Panc1 (cell line): ENCODE measurements at places on chromosomes 2 and 18. TPM values are rescaled to one million over a fixed set of nuclear protein-coding genes. Genes with fewer than 3 reads are reported as not detected.

- DNase-seq = no peak
- H3K27ac ChIP-seq = no peak overlapping the region
- no peaks in the 10 kb centered on the region for H3K27me3 ChIP-seq
- H3K36me3 ChIP-seq = no peaks in the 10 kb centered on the region; the same call in 1 of the 2 replicates
- H3K4me3 ChIP-seq = peak overlapping the region; percentile 72
Measured at GRCh38 chr2:64990876-64991275, 1.7 kb downstream of the SLC1A4 start.

- H3K4me1 ChIP-seq = no peaks in the 10 kb centered on the region
- no peak overlapping the region for H3K4me3 ChIP-seq
- no peak overlapping the region for H3K27ac ChIP-seq
- no peaks in the 10 kb centered on the region for H3K36me3 ChIP-seq
- H3K27me3 ChIP-seq = no peaks in the 10 kb centered on the region; the same call in none of the 2 replicates
- DNase-seq = no peak
Measured at GRCh38 chr2:66237803-66238379, 197.0 kb upstream of the MEIS1 start.

DNA sequence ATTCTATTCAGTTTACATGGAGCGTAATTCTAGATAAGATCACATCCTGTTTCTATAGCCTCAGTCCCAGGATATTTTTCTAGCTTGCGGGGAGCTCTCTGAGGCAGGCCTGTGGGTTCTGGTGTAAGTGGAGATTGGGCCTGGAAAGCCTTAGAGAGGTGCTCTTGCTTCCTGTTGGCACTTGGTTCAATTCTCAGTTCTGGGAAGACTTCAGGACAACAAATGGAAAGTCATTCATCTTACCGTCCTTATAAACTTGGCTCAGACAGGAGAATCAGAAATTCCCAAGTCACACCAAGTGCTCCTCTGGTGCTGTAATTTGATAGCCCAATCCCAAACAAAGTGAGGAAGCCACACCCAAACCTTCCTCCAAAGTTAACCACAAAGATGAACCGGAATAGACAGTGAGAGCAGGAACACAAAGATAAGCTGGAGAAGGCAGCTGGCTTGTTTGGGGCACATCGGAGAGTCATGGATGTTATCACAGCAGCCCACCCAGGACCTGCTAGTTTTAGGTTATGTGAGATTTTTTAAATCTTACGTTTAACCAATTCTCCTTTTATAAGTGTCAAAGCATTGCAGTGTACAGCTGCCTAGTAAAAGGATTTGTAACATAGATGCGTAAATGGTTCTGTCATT, 144.3 kb upstream of the MAP3K20 start:
- no peaks in the 10 kb centered on the region for H3K36me3 ChIP-seq
- no peak overlapping the region for H3K4me3 ChIP-seq
- H3K27ac ChIP-seq = no peak overlapping the region
- no peak for DNase-seq
- peaks cover 4% of the 10 kb centered on the region; the same call in 1 of the 2 replicates for H3K4me1 ChIP-seq

GRCh38 chr2:9918275-9918674, 33.2 kb upstream of the GRHL1 start:
- peaks cover 30% of the 10 kb centered on the region for H3K36me3 ChIP-seq
- H3K4me3 ChIP-seq = no peak overlapping the region
- DNase-seq = no peak

GRCh38 chr2:158845859-158846258, 50.7 kb downstream of the DAPL1 start:
- H3K4me3 ChIP-seq = no peak overlapping the region
- peaks cover 7% of the 10 kb centered on the region for H3K27me3 ChIP-seq
- DNase-seq = no peak
- no peak overlapping the region for H3K27ac ChIP-seq

- H3K36me3 ChIP-seq = no peaks in the 10 kb centered on the region
- H3K4me3 ChIP-seq = no peak overlapping the region
- no peaks in the 10 kb centered on the region for H3K27me3 ChIP-seq
- H3K4me1 ChIP-seq = no peaks in the 10 kb centered on the region
Measured at GRCh38 chr2:232018181-232018580, 56.7 kb downstream of the DIS3L2 start.

GRCh38 chr2:38713338-38713737, 37.8 kb downstream of the SRSF7 start:
- H3K27ac ChIP-seq = no peak overlapping the region; the same call in 1 of the 2 replicates
- no peak for DNase-seq

- H3K36me3 ChIP-seq = no peaks in the 10 kb centered on the region
- peaks cover 4% of the 10 kb centered on the region; the same call in 1 of the 2 replicates for H3K4me1 ChIP-seq
- H3K4me3 ChIP-seq = no peak overlapping the region
- no peak overlapping the region for H3K27ac ChIP-seq
Measured at GRCh38 chr2:10028988-10029874, 14.1 kb upstream of the KLF11 start.

- H3K4me1 ChIP-seq = 0 out of 2 replicates have a peak, but pooled peaks cover 4% of the 10 kb centered on the region
- peaks cover 2% of the 10 kb centered on the region; the same call in 1 of the 2 replicates for H3K27me3 ChIP-seq
- DNase-seq = no peak
Measured at GRCh38 chr2:218993345-218994315, at the start of gene CRYBA2. CRYBA2 (minus strand) TSS chr2:218993422; CDS start chr2:218993176, 246 bp downstream.

GRCh38 chr2:39141334-39142271, 20.8 kb upstream of the SOS1 start:
- no peaks in the 10 kb centered on the region for H3K27me3 ChIP-seq
- no peak overlapping the region for H3K4me3 ChIP-seq

DNA sequence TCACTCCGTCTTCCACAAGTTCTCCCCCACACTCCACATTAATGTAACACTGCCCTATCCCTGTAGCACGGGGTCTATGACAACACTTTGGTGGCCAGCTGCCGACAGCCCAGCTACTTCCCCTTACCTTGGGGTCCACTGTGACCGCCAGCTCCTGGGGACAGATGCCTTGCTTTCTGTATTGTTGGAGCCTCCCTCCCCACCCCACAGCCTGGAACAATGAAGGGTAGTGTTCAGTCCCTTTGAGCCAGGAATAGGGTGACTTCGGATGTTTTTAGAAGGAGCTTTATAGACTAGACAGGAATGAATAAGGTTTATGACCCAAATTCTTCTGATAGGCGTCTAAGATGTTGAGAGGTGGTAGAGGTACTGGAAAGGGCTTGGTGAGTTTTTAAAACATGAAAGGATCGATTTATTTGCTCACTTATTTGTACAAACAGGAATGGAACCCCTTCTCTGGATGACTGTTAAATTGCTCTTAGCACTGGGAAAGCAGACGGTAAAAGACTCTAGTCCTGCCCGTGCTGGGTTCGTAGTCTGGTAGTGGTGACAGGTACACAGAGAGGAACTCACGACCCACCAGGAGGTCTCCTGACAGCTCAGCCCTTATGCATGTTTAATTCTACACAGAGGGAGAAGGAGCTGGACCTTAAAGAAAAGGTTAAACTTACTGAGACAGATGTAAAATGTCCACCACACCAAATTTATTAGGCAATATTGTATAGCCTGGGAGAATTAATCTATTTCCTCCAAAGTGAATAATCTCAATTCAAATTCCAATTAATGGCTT, 90.9 kb downstream of the MYCN start:
- no peaks in the 10 kb centered on the region for H3K4me1 ChIP-seq
- no peaks in the 10 kb centered on the region for H3K27me3 ChIP-seq
- DNase-seq = no peak
- no peak overlapping the region for H3K4me3 ChIP-seq
- H3K27ac ChIP-seq = no peak overlapping the region
- no peaks in the 10 kb centered on the region for H3K36me3 ChIP-seq

CIB4 gene
- 0.33 TPM for total RNA-seq

OXER1 gene
- total RNA-seq = 0.10 TPM

CRYGC gene
- total RNA-seq = not detected

CDH7 gene
- total RNA-seq = not detected

PROKR1 gene
- total RNA-seq = not detected

LOXHD1 gene
- not detected for total RNA-seq

EPHA4 gene
- total RNA-seq = 3.4 TPM

ADD2 gene
- 0.26 TPM for total RNA-seq
